ENCODE measurements at places on chromosomes 11 and 22.

- peak; percentile 15 for DNase-seq
Observed at GRCh38 chr22:46798366-46799350, 36.2 kb downstream of the TBC1D22A start.

- no peak for DNase-seq
Observed at GRCh38 chr11:35343033-35343598, 76.2 kb downstream of the SLC1A2 start.

DNA sequence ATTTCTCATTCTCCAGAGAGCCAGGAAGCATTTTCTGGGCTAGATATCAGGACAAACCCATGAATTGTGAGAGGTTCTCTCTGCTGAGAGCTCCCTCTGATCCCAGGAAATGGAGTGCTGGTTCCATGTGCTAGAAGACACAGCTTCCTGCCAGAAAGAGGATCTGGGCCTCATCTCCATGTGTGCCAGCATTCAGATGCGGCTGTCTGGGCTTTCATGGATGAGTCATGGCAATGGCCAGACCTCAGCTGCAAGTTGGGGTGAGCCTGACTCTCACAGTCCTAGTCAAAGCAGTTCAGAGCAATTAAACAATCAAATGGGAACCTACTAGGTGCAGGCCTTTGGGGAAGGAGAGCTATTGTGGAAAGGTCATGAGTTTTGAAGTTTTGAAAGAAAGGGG lies 82.3 kb upstream of the EED start:
- DNase-seq: no peak

DNA sequence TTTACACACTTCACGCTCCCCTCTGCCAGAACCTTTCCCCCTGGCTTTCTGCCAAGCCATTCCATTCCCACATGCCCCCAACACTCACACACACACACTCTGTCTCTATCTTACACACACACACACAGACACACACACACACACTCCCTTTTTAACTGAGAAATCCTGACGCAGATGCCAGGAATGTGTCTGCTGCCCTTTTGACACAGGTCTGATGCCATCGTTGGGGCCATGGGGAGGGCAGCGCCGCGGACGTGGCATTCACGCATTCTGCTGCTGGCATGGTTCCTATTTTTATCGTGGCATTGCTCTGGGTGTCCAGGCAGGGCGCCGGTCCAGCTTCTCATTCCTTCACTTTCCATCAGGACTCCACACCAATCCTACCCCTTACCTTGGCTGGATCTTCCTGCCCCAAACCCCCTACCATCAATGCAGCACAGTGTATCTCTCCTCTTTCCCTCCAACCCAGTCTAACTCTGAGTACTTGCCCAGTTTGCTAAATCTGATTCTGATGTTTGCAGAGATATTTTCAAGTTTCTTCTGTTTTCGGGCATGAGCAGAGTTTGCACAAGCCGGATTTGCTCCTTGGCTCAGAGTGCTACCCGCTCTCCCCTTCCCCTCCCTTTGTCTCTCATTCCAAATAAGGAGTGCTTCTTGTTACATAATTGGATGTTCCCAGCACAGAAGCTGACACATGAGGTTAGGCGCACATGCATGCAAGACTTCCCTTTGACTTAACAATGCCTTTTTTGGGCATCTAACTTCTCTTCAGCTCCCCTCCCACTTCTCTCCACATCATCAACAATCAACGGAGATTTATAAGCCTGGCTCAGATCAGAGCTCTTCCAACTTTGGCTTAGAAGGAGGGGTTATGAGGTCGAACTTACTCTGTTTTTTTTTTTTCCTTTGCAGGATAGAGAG lies 18.8 kb downstream of the SNX19 start:
- no peak for DNase-seq

DNA sequence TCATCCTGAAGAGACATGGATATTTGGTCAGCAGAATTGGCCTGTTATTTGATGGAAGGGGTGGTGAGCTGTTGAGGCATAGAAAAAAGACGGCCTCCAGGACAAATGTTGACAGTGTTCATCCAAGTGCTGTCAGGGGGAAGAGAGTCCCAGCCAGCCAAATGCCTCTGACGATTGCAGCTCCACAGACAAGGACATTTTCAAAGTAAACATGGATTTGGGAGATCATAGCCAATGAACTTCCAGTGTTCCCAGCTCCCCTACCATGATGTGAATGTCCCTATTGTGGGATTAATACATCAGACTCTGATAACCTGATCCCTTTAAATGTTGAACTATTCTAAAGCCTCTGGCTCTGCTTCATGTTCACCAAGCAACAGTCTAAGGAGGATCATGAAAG lies 31.2 kb upstream of the PSMA1 start:
- DNase-seq: no peak

GRCh38 chr22:48563118-48563965 lies 1264.3 kb downstream of the BRD1 start:
- no peak for DNase-seq

- DNase-seq: no peak
Observed at GRCh38 chr11:132060567-132060966, 690.2 kb downstream of the NTM start.

GRCh38 chr11:123783536-123783935 lies 22.6 kb downstream of the OR6M1 start:
- no peak for DNase-seq

DNA sequence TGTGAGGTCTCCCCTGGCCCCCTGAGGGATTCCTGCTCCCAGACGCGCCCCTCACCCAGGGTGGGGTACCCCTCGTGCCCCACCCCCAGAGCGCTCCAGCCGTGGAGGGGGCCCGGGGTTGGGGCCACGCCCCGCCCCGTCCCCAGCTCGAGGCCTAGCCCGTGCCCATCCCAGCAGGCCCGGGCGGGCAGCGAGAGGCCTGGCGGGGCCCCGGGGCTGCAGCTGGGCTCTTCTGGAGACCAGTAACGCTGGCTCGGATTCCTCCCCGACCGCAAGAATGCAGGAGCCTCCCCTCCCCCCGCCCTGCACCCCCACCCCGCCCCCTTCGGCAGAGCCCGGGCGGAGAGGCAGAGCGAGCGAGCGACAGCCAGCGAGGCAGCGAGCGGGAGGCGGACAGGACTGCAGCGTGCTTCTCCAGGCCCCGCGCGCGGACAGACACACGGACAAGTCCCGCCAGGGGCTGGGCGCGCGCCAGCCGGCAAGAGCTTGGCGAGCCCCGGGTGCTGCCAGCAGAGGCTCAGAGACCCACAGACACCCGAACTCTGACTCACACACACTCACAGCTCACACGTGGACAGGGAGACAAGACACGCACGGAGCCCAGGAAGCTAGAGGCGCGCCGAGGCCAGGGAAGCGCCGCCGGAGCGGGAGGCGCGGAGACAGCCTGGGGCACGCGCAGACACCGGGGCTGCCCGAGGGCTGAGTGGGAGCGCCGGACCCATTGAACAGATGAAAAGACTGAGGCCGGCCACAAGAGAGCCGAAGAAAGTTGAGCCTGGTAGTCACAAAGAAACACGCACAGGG lies 15.2 kb downstream of the BCL9L start:
- DNase-seq: peak; percentile 96

DNA sequence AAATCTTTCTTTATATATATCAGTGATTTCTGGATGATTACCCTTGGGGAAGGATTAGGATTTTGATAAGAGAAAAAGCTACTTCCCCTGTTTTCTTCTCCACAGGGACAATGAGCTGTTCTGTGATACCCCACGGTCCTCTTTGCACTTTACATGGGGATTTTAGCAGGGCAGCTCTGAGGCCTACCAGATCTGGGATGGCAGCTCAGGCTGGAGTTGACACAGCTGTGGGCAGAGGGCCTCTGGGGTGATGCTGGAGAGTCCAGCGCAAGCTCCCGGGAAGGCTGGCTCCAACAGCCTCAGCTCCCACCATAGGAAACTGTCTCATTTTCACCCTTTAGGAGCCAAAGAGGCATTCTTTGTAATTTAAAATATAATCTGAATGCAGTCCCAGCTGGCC lies 383.8 kb upstream of the NARS2 start:
- DNase-seq: no peak

DNA sequence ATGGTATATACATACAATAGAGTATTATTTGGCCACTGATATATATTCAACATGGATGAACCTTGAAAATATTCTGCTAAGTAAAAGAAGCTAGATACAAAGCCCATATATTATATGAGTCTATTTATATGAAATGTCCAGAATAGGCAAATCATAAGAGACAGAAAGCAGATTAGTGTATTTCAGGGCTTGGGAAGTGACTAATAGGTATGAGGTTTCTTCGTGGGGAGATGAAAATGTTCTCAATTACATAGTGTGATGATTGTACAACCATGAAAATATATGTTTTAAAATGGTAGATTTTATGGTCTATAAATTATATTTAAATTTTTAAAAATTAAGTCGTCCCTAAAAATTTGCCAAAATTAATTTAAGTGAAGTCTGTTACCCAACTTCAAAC lies 92.2 kb downstream of the STK33 start:
- no peak for DNase-seq

GRCh38 chr11:28615542-28615941 lies 507.4 kb downstream of the METTL15 start:
- DNase-seq: no peak

DNA sequence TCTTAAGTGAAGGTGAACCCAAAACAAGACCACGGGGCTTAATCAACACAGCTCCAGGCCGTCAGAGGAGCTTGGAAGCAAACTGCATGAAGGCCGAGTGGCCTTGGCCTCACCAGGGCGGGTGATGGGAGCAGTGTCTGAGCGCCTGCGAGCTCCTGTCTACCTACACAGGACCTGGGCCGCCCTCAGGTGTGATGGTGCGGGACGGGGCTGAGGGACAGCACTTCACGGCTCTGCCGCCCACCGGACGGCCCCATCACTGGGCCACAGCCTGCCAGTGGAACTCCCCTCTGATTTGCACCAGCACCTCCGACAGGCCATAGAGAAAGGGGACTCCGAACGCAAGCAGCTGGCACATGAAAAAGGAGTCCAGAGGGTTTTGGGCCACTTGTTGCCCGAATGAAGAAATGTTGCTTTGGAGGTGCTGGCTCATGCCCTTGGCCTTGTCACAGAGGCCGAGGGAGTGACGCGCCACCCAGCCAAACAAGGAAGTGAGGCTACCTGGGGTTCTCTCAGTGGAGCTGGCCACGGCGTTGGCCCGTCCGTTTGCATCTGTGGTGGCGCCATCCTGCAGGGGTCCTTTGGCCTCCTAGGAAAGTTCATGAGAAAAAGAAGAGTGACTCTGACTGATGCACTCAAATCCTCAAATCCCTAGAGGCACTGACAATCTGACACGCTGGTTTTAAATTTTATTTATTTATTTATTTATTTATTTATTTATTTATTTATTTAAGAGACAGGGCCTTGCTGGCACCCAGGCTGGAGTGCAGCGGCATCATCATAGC lies 90.3 kb upstream of the BID start:
- DNase-seq: no peak

DNA sequence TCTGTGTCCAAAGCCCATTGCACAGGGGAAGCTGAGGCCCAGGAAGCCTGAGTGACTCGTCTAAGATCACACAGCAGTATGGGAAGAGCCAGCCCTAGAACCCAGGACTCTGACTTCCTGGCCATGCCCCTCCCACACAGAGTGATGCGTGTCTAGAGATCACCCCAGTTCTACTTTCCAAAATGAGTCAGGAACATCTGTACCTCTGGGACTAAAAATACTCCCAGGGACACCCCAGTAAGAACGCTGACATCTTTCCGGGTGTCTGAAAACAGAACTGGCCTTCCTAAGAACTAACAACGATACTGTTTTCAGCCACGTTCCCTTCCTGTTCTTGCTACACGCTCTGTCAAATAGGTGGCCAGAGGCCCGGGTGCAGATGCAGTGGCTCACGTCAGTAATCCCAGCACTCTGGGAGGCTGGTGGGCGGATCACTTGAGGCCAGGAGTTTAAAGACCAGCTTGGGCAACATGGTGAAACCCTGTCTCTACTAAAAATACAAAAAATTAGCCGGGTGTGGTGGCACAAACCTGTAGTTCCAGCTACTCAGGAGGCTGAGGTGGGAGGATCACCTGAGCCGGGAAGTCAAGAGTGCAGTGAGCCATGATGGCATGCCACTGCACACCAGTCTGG lies 21.7 kb upstream of the PDGFB start:
- DNase-seq: no peak

GRCh38 chr11:60985501-60985900 lies 14.0 kb downstream of the CD6 start:
- no peak for DNase-seq

GRCh38 chr22:17265649-17266248 lies 46.5 kb upstream of the ADA2 start:
- no peak for DNase-seq

DNA sequence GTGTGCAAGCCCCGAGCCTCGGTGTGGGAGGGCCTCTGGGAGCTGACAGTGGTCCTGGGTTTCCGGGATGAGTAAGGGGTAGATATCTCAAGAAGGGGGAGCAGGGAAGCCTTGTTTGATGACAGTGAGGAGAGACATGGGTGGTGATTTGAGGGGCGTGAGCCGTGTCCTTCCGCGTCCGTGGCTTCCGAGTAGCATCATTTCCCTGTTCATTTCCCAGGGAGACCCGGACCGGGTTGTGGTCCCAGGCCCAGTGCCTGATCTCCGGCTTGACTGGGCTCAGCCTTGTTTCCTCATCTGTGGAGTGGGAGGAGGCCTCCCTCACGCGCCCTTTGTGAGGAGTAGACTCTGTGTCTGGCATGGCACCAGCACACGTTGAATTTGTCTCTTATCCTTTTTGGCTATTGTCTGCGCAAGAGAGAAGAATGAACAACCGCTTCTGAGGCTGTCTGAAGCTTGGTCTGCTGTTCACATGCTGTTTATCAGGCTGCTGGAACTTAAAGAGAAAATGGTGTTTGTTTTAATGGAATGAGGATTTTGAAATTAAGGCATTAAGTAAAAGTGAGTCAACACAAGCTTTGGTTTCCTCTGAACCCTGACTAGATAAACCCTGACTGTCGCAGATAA lies 348.5 kb downstream of the TBC1D22A start:
- no peak for DNase-seq

GRCh38 chr11:102513869-102514268 lies 16.7 kb downstream of the MMP7 start:
- DNase-seq: no peak

GRCh38 chr11:11586465-11586864 lies 35.3 kb downstream of the GALNT18 start:
- DNase-seq: no peak

GRCh38 chr22:35488513-35488912 lies 52.1 kb upstream of the RASD2 start:
- no peak for DNase-seq

DNA sequence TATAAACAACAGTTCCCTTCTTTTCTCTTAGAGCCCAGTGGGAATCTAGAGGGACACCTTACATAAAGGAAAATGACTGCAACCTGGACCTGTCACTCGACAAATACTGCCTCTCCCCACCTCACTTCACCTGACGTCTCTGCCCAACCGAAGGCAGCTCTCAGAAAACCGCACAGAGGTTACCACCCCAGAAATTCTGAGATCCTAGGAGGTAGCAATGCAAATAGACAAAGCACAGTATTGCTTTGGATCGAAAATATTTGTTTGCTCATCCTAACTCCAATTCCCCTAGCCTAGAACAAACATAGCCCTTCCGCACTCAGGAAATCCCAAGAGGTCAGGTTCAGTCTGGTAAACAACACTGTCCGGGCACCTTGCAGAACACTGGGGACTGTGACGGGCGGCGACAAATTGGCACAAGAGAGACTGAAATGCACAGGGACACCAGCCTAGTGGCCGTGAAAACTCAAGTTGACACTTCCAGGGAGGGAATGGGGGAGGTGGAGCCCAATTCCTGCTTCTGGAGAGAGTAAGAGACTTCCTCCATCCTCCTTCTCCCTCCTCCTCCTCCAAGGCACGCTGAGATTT lies 420 bp upstream of the TRIM44 start:
- DNase-seq: peak; percentile 79
